Stimulated activated CD4-positive, alpha-beta T cell treated with anti-CD3 and anti-CD28 coated beads, Interleukin-2, amount 100 ng/mL, for 48 hours (primary cell): ENCODE measurements at places on chromosomes 7 and 10.

DNA sequence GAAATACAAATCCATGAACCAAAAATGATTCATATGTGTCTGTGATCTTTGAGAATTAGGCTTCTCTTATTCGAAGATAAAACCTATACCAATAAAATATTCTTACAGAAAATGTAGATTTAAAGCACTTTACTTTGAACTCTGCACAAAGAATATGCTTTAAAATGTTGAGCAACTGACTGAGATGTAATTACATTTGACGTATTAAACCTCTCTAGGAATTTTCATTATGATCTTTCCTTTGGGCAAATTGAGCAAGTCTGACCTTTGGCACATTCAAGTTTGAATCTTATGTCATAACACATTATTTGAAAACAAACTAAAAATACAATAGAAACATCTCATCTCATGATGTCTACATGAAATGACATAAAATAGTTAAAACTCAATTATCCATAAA lies 69.2 kb upstream of the AHR start:
- no peak for DNase-seq

DNA sequence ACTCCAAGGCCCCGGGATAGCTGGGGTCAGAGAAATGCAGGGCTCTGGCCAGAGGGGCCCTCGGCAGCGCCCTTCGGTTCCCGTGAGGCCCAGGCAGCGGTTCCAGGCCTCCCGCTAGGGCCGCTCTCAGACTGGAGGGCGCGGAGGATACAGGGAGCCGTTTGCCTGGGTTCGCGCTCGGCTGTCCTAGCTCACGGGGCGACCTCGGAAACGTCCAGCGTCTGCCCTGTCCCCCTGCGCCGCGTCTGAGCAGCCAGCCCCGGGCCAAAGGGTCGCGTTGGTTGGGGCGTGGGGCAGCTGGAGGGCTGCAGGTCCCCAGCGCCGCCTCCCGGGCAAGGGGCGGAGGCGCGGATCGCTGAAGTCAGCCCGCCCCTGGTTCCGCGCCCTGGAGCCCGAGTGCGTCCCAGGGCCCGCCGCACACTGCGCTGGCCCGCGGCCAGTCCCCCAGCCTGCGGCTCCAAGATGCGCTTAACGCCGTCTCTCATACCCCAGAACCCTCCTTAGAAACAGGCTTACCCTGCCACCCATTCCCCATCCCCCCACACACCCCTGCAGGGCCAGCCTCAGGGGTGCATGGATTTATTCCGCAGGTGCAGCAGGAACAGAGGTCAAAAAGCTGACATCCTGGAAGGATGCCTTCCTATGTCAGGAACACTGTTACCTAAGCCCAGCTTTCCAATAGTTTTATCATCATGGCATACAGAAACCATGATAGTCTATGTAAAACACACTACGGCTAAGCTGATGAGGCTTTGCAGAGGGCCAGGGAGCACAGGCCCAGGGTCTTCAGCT lies 22.1 kb upstream of the OPN4 start:
- DNase-seq = no peak

- DNase-seq = peak; percentile 12
These were observed 167.0 kb upstream of the PPP1R3A start for GRCh38 chr7:114085592-114086501.

DNA sequence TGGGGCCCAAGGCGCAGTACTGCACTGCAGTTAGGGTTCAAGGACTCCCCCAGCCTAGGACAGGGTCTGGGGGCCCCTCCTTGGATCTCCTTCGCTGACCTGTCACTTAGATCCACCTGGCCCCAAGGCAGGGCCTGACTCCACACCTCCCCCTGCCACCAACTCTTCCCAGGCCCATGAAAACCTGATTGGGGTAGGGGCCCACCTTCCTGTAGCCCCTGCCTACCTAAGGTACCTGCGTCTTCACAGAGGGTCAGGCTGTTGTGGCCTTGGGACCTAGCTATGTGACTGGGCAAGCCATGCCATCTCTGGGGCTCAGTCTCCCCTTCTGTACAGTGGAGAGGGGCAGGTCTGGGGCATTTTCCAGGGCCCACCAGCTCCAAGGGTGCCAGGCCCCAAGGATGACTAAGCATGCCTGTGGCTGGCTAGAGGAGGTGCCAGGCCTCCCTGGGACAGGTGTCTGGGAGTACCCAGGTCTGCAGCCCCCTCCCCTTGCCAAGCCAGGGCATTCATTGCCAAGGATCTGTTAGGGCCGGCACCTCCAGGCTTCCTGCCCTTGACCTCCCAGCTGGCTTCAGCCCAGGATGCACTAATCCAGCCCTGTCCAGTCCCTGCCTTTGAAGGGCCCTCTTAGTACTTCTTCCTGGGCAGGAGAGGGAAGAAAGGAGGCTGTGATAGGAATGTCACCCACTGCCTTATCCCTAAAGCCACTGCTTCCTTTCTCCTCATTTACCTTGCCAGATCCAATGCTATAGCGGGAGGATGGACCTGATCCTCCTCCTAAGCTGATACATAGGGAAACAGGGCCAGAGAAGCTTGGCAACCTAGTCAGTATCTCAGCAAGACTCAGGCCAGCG lies 1.3 kb downstream of the LIMK1 start:
- DNase-seq = no peak

GRCh38 chr10:109358325-109358724 lies 565.0 kb downstream of the XPNPEP1 start:
- no peak for DNase-seq

DNA sequence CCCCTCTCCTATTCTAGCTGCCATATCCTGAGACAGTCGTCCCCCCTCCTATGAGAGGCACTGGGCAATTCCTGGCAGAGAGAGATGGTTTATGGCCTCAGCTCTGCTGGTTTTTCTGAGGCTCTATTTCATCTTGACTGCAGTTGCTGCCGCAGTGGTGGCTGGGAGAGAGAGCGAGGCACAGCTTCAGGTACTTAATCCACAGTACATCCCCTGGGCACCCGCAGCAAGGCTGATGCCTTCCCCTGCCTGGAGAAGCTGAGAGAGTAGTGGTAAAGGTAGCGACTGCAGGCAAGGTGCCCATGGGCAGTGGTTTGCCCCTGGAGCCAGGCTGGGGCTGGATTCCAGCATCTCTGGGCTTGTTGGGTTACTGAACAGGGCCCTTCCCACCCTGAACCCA lies 324.7 kb downstream of the RPS24 start:
- no peak for DNase-seq

GRCh38 chr7:153413199-153413539 lies 639.0 kb upstream of the DPP6 start:
- no peak for DNase-seq

GRCh38 chr7:55073976-55074528 lies 55.2 kb downstream of the EGFR start:
- DNase-seq = no peak

DNA sequence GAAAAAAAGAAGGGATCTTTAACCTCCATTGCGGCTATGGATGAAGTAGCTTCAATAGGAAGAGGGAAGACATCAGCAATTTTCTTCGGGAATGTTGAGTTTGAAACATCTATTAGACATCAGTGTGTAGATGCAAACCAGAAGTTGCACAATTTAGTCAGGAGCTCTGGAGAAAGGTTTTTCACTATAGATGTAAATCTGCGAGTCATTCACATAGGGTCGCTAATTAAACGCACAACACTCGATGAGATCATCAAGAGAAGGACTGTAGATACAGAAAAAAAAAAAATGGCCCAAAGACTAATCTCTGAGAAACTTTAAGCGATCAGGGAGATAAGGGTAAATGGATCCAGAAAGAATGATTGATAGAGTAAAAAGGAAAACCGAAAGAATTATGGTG lies 61.7 kb upstream of the TES start:
- DNase-seq = no peak

DNA sequence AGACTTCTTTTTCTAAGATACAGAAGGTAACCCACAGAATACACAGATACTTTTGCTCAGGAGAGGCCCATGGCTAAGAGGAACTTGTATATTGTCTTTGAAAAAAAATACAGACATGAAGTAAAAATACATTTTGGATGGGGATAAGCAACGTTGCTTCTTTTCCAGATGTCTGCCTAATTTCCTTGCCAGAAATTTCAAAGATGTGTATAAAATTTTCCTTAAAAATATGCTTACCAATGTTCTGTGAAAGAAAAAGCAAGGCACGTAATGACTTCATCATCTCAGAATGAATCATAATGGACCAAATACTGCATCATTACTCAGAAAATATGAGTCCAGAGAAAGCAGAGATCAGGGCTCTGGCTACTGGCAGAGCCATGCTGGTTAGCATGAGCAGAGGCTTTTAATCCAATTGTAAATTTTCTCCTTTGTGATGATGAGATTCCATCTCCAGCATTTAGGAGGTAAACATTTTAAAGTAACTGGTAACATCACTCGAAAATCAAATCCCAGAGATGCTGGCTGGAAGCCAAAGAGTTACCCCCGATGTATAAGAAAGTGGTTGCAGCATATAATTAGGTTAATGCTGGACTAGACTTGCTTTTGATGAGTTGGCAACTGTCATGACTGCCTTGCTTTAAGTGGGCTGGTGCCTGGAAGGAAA lies 272.5 kb downstream of the SEMA3A start:
- DNase-seq = no peak

GRCh38 chr7:129670656-129671055 lies 59.1 kb downstream of the NRF1 start:
- no peak for DNase-seq

- no peak for DNase-seq
These were observed 39.9 kb upstream of the EMX2 start for GRCh38 chr10:117502421-117503243.

DNA sequence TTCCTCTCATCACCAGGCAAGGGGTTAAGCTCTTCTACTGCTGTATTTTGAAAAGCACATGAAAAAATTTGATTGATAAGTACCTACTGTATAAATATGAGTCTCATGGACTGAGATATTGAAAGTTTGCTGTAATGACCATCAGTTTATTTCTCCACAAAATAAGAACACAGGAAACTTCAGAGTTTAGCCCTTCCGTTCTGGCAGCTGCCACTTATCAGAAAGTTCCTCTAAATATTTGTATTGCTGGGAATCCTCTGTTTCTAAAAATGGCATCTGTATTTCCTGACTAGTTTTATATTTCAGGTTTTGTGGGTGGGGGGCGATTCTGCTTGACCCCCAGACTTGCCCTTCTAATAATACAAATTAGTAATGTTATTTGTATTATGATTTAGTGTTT lies 92.0 kb downstream of the LYZL2 start:
- DNase-seq = no peak

- no peak for DNase-seq
These were observed 13.9 kb downstream of the VCL start for GRCh38 chr10:74011770-74012169.

GRCh38 chr7:52088008-52088901 lies 771.6 kb upstream of the COBL start:
- no peak for DNase-seq

DNA sequence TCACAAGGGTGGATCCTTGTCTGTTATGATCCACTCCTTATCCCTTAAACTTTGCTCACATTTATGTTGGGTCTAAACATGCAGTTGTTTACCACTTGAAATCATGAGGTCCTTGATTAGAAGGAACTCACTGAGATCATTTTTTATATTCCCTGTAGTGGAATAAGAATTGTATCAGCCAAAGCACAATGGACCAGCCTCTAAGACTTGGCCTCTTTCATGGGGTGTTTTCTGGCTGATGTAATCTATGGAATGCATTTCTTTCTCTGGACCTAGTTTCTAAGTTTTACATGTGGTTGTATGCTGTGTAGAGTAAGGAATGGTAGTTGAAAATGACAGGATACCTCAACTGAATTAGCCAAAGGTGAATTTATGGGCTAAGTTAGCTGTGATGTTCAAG lies 376.6 kb downstream of the SORCS3 start:
- no peak for DNase-seq

GRCh38 chr7:70735313-70735712 lies 396.6 kb upstream of the GALNT17 start:
- no peak for DNase-seq

DNA sequence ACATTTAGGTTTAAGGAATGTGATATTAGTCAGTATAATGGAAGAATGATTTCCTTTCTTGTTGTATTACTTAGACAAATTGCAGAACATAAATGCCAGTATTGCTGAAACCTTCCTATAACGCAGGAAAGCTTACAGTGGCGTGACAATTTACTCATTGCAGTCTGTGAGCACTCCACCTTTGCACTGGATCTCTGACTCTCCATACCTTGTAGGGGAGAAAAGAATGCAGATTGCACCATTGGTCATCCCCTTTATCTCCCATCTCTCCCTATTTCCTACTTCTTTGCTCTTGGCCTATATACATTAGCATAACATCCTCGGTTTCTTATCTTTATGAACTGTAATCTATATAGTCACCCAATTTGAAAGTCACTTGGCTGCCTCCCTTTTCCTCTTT lies 28.1 kb upstream of the HYAL4 start:
- DNase-seq = no peak

DNA sequence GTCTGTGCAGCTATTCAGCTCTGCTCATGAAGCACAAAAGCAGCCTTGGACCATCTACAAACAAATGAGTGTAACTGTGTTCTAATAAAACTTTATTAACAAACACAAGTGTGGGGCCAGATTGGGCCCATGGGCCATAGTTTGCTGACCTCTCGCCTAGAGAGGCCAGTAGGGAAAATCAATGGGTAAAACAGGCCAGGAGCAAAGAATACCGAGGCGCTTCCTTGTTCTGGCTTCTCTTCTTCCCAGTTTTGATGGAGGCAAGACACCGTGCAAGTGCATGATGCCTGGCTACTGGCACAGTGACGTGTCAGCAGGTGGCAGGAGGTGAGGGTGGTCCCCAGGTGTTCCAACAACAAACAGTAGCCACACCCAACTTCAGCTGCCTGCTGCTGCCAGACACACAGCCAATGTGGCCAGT lies 94.3 kb upstream of the SDK1 start:
- no peak for DNase-seq

GRCh38 chr10:71260622-71261325 lies 48.4 kb downstream of the UNC5B start:
- DNase-seq = no peak

DNA sequence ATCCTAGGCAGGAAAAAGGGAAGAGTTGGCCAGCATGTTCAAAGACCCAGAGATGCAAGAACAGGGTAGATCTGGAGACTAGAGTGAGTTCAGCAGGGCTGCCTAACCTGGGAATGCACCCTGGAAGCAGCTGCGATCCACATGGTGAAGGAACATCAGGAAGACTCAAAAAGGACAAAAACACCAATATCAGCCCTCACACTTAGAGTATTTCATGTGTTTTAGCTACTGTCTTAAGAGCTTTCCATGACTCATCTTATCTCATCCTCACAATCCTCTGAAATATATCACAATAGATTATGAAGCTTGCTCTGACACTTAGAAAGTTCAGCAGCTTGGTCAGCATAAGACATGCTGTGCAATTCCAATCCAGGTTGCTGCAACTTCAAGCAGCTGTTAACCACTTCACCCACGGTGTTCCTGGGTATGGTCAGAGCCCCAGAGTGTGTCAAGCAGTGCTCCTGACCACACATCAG lies 380.9 kb downstream of the PARD3 start:
- DNase-seq = no peak

DNA sequence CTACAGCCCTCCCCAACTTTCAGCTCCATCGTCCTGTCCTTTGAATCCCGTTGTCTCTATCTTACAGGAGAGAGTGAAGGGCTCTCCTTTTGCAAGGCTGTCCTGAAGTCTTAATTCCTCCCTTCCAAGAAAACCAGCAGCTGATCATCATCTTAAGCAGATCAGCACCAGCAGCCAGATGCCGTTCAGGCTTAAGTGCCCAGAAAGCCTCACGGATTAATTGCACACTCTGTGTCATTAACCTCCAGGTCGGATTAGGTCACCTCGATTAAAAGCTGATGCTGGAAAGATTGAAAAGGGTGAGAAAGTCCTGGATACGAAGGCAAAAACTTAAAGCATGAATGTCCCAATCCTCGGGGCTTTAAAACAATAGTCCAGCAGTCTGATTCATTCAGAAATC lies 24.8 kb upstream of the ADARB2 start:
- no peak for DNase-seq
